ENCODE measurements at places on chromosomes 16 and 17. TPM values are rescaled to one million over a fixed set of nuclear protein-coding genes. Genes with fewer than 3 reads are reported as not detected.
A peak's percentile ranks its signal among the peaks of the same experiment; 100 is the strongest.

DNA sequence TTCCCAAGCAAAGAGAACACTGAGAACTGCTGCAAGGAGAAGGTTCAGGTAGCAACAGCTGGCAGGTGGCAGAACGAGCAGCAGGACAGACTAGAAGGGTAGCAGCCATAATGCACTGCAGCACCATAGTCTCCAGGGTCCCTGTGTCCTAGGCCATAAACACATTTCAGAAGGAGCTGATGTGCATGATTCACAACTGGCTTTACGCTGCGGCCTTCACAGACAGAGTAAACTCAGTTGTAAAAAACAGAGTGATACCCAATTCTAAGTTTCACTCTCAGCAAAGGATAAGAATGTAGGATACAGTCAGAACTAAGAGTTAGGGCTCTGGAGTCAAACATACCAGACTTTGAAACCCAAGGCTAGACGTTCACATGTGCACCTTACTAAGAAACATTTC is 24.4 kb downstream of the ARHGAP17 start:
- no peak overlapping the region for H3K4me3 ChIP-seq
- no peaks in the 10 kb centered on the region for H3K27me3 ChIP-seq
- H3K36me3 ChIP-seq = no peaks in the 10 kb centered on the region
- H3K4me1 ChIP-seq = peaks cover 80% of the 10 kb centered on the region

- H3K36me3 ChIP-seq = no peaks in the 10 kb centered on the region
- H3K4me3 ChIP-seq = no peak overlapping the region
- DNase-seq = peak; percentile 78
- H3K4me1 ChIP-seq = no peaks in the 10 kb centered on the region
- H3K27ac ChIP-seq = no peak overlapping the region
Observed at GRCh38 chr17:37791447-37792399, 46.9 kb upstream of the HNF1B start.

DNA sequence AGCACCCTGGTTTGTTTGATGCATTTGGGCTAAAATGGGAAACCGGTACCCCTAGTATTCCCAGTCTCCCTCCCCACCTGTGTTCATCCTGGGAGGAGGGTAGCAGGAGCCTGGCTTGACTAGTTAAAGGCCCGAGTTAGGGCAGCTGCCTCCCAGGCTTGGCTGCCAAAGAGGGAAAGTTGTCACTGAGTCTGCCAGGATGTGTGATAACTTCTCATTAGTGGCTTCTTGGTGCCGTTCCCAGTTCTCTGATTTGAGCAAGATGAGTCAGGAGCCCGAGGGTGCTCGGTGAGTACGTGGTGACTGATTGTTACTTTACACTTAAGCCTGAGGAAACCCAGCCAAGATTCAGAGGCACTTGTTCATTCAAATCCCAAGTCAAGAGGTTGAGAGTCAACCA is 2.5 kb downstream of the KRT32 start:
- H3K4me1 ChIP-seq = no peaks in the 10 kb centered on the region
- no peak for DNase-seq
- H3K36me3 ChIP-seq = no peaks in the 10 kb centered on the region
- no peaks in the 10 kb centered on the region for H3K27me3 ChIP-seq
- no peak overlapping the region for H3K4me3 ChIP-seq

DNA sequence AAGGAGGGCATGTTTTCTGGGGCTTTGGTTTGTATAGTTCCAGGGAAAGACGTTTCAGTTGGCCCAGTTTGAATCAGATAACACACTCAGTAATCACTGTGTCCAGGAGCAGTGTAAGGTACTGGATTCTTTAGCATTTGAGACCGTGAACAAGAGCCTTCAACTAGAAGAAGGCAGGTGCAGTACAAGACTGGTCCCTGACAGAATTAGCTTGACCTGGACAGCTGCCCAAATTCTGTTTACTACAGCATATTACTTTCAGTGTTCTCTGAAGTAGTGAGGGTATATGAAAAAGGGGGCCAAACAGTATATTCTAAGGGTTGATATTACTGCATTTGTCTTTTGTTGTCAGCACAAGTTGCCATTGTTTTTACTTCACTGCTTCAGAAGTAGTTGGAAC is 81.3 kb downstream of the COX10 start:
- no peaks in the 10 kb centered on the region for H3K27me3 ChIP-seq
- peaks cover 19% of the 10 kb centered on the region for H3K4me1 ChIP-seq
- no peak overlapping the region for H3K27ac ChIP-seq
- DNase-seq = no peak
- H3K36me3 ChIP-seq = peaks cover 18% of the 10 kb centered on the region

DNA sequence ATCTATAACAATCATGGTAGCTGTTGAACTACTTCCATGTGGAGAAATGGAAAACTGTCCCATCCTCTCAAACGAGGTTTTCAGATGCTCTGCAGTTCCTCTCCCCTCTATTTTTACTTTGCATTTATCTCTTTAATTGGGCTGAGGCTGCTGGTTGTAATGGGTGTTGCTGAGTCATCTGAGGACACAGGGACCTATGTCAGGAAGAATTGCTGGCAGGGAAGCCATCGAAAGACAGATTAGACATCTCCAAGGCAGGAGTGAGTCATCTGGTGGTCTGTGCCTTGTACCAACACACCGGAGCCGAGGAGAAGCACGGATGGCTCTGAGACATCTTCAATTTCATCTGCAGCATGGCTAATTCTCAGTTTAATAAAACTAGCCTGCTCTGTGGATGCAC is 394.5 kb downstream of the GRIN2A start:
- no peak for DNase-seq
- H3K36me3 ChIP-seq = no peaks in the 10 kb centered on the region
- H3K4me1 ChIP-seq = no peaks in the 10 kb centered on the region
- no peak overlapping the region for H3K4me3 ChIP-seq
- H3K27ac ChIP-seq = no peak overlapping the region

GRCh38 chr16:75075688-75076268 is 40.8 kb downstream of the LDHD start:
- no peaks in the 10 kb centered on the region for H3K27me3 ChIP-seq
- H3K36me3 ChIP-seq = peaks cover 1% of the 10 kb centered on the region
- peaks cover 38% of the 10 kb centered on the region for H3K4me1 ChIP-seq
- DNase-seq = no peak

- no peaks in the 10 kb centered on the region for H3K27me3 ChIP-seq
- no peaks in the 10 kb centered on the region for H3K36me3 ChIP-seq
- H3K27ac ChIP-seq = no peak overlapping the region
- no peak for DNase-seq
- no peak overlapping the region for H3K4me3 ChIP-seq
Observed at GRCh38 chr17:57562184-57562698, 182.9 kb downstream of the CCDC182 start.

- no peak overlapping the region for H3K4me3 ChIP-seq
- no peaks in the 10 kb centered on the region for H3K36me3 ChIP-seq
- no peak overlapping the region for H3K27ac ChIP-seq
- no peak for DNase-seq
Observed at GRCh38 chr17:61318684-61319098, 81.0 kb upstream of the TBX2 start.

DNA sequence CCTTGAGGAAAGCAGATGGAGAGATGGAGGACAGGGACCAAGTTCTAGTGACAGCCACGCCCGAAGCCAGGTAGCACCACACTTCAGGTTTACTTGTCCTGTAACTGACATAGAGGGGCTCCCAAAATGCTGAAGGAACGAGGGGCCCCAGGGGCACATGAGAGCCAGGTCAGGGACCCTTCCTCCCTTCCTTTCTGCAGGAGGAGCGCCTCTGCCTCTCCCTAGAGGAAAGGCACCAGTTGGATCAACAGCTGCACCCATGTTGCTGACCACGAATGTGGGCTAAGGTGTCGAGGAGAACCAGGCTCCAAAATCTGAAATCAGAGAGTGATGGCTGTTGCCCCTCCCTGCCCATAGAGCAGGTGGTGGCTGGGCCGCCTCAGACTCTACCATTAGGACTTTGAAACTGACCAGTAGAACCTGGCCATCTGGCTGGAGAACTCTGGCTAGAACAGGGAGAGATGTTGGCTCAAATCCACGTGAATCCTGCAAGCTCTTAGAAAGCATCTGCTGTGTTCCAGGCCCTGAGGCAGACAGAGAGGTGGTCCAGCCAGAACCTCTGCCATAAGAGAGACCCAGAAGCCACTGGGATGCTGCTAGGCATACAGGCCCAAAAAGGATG is 218.8 kb downstream of the KATNIP start:
- peaks cover 9% of the 10 kb centered on the region for H3K36me3 ChIP-seq
- no peak overlapping the region for H3K4me3 ChIP-seq
- H3K4me1 ChIP-seq = no peaks in the 10 kb centered on the region
- DNase-seq = no peak

GRCh38 chr16:29975811-29976511 is 2.3 kb downstream of the TAOK2 start:
- H3K27me3 ChIP-seq = no peaks in the 10 kb centered on the region
- H3K36me3 ChIP-seq = peaks cover 16% of the 10 kb centered on the region
- no peak overlapping the region for H3K27ac ChIP-seq
- peaks cover 28% of the 10 kb centered on the region for H3K4me1 ChIP-seq
- peak overlapping the region; percentile 97 for H3K4me3 ChIP-seq
- DNase-seq = no peak

DNA sequence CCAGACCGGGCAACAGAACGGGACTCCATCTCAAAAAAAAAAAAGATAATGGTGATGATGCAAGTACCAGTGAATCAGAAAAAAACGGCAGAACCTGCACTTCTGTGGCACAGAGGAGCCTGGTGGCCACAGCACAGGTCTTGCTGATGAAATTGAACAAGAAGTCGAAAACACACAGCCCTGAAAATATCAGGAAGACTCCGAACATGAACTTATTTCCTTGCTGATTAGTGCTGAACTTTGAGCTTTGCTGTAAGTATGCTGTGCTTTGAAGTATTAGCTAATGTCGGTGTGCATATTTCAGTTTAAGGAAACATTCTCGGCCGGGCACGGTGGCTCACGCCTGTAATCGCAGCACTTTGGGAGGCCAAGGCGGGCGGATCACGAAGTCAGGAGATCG is 10.9 kb upstream of the MYO15B start:
- H3K4me1 ChIP-seq = peaks cover 5% of the 10 kb centered on the region
- no peaks in the 10 kb centered on the region for H3K36me3 ChIP-seq
- no peaks in the 10 kb centered on the region for H3K27me3 ChIP-seq
- H3K4me3 ChIP-seq = no peak overlapping the region
- no peak for DNase-seq

DNA sequence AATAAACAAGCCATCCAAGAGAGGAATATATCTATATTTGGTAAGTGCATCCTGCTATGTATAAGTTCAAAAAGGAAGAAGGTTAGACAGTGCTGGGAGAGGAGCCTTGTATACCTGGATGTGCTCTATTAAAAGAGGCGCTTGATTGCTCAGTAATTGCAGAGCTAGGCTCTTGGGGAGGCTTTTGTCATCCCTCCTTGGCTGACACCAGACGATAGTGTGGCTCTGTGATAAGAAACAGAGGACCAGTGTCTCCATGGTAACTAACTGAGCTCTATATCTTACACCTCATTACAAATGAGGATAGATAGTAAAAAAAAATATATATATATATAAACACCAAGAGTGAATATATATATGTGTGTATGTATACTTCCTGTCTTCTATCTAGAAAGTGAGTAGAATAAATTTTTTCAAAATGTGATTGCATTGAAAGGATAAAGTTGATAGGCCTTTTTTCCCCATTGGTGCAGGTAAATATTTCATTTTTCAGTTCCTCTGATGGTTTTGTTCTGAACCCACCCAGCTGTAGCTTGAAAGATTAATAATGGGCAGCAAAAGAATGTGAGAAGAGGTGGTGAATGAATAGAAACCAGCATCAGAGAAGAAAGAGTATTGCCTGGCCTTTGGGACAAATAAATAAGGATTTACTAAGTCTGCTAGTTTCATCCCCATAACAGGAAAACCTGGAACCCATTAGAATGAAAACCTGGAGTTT is 303.7 kb downstream of the ZFHX3 start:
- no peak overlapping the region for H3K27ac ChIP-seq
- H3K36me3 ChIP-seq = no peaks in the 10 kb centered on the region
- no peaks in the 10 kb centered on the region for H3K27me3 ChIP-seq
- no peak for DNase-seq

DNA sequence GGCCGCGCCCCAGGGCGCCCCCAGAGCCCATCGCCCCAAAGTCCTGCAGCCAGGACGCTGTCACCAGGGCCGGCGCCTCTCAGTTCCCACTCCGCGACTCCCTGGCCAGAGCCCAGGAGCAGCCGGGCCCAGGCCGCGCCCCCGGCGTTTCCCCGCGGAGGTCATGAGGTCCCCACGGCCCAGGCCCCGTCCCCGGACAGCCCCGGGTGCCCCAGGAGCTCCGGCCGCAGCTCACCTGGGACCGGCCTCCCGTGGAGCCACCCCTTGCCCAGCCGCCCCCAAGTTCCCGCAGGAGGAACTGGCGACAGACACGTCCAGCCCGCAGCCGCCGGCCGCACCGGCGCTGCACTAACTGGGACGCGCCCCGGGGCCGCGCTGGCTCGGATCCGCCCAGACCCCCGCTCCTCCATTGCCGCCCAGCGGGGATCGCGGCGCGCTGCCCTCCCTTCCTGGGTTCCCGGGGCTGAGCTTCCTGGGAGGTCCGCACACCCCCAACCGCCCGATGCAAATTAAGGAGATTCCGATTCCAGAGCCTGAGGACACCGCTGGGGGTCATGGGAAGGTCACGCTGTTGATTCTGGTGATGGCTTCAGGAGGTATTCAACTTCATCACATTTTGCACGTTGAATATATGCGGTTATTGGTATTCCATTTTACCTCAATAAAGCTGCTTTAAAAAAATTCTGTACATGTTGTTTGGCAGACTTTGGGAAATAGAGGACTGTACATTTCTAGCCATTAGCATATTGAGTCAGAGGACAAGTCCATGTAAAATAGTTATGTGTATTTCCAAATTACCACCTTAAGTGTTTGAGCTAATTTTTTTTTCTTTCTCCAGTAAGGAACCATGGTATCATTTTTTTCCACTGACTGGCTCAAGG is 9.9 kb downstream of the AHSP start:
- H3K4me1 ChIP-seq = peaks cover 7% of the 10 kb centered on the region
- no peak for DNase-seq
- peak overlapping the region; percentile 43 for H3K4me3 ChIP-seq
- H3K27me3 ChIP-seq = peaks cover 27% of the 10 kb centered on the region
- H3K27ac ChIP-seq = no peak overlapping the region

GRCh38 chr17:29663155-29663554 is 40.4 kb upstream of the CORO6 start:
- DNase-seq = no peak
- no peak overlapping the region for H3K27ac ChIP-seq
- H3K4me3 ChIP-seq = no peak overlapping the region
- H3K4me1 ChIP-seq = peaks cover 61% of the 10 kb centered on the region

DNA sequence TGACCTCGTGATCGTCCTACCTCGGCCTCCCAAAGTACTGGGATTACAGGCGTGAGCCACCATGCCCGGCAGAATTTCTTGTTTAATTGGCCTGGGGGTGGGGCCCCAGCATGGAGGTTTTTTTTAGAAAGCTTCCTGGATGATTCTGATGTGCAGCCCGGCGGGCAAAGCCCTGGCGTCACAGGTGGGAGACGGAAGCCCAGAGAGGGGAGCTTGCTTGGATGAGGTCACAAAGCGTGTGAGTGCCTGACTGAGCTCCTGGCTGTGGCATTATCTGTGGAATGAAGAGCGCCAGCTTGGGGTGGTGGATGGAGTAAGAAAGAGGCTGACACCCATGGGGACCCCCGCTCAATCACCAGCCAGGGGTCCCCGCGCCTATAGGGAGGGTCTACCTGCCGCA is 4.1 kb downstream of the VASN start:
- no peaks in the 10 kb centered on the region for H3K36me3 ChIP-seq
- H3K27ac ChIP-seq = no peak overlapping the region
- no peak overlapping the region for H3K4me3 ChIP-seq
- H3K4me1 ChIP-seq = peaks cover 4% of the 10 kb centered on the region
- no peaks in the 10 kb centered on the region for H3K27me3 ChIP-seq

FLCN gene
- 17.5 TPM for total RNA-seq

FN3K gene
- 1.8 TPM for total RNA-seq

SGCA gene
- total RNA-seq = not detected

CA10 gene
- total RNA-seq = not detected

KCNG4 gene
- total RNA-seq = not detected

DDX52 gene
- 20.2 TPM for total RNA-seq

FAM83G gene
- total RNA-seq = 10.6 TPM

ALOX12 gene
- not detected for total RNA-seq

SDR42E2 gene
- not detected for total RNA-seq

WDR81 gene
- 2.9 TPM for total RNA-seq
